ENCODE measurements at places on chromosomes 4 and X. TPM values are rescaled to one million over a fixed set of nuclear protein-coding genes. Genes with fewer than 3 reads are reported as not detected.

The CT45A3 gene
- total RNA-seq, result not detected

The SYP gene
- 0.23 TPM for total RNA-seq

The WAS gene
- total RNA-seq, result not detected

The BEND2 gene
- not detected for total RNA-seq

The MAGEA2 gene
- not detected for total RNA-seq

The ANOS1 gene
- total RNA-seq, result 18.1 TPM

All from pericardium fibroblast (primary cell).